ENCODE measurements at places on chromosomes 3 and 15.

- DNase-seq: no peak
These were observed 2.9 kb upstream of the NME9 start for GRCh38 chr3:138332472-138333073.

DNA sequence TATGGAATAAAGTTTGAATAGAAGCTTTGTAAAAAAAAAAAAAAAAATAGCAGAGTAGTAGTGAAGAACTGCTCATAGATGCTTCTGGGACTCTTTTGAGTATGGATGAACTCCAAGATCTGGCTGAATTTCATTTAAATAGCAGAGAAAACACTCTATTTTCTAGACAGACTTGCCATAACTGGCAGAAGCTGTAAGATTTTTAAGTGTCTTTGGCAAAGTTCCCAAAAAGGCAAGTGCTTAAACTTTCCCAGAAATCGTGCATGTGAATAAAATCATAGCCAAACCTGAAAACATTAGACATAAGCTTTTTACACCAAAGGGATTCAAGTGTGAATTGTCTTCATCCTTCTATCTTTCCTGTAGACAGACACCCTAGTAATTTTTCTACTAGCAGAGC, 110.3 kb upstream of the MITF start:
- DNase-seq: no peak

DNA sequence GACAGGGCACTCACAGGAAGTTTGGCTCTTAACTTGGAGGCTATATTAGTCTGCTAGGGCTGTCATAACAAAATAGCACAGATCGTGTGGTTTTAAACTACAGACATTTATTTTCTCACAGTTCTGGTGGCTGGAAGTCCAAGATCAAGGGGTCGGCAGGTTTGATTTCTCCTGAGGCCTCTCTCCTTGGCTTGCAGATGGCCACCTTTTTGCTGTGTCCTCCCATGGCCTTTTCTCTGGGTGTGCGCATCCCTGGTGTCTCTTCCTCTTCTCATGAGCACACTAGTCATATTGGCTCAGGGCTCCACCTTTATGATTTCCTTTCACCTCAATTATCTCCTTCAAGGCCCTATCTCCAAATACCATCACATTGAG, 69.3 kb downstream of the FOXB1 start:
- DNase-seq: no peak

GRCh38 chr3:42529468-42529867, 27.0 kb downstream of the VIPR1 start:
- no peak for DNase-seq

- DNase-seq: no peak
These were observed 309.7 kb upstream of the TPRG1 start for GRCh38 chr3:188861842-188862744.

- DNase-seq: no peak
These were observed 110.4 kb upstream of the CTNNB1 start for GRCh38 chr3:41088882-41089281.

DNA sequence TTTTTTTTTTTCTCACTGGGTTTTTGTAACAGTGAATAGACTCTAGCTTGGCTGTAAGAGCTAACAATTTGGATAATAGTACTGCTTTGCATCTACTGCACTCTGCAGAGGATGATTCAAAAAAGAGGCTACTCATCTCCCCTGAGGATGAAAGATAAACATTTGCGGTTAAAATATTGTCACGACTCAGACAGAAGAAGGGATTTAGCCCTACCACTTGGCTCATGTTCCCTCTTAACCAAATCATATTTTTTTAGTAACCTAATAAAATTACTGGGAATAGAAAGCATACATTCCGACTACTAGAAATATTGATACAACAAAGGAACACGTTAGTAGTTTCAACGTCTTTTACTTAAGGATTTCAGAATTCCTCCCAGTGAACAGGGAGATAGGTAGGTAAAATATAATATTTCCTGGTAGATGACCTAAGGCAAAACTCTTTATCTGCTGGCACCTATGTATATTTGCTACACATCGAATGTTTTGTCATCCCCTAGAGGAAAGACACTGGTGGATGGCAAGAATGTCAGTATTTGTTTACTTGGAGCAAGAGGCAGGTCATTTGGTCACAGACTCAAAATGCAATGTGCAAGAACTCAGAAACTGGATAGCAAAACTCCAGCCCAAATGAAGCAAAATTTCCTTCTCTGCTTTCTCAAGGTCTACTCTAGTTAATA, 110.8 kb downstream of the GREM1 start:
- no peak for DNase-seq

GRCh38 chr3:186985661-186986364, 55.5 kb downstream of the ST6GAL1 start:
- DNase-seq: no peak

DNA sequence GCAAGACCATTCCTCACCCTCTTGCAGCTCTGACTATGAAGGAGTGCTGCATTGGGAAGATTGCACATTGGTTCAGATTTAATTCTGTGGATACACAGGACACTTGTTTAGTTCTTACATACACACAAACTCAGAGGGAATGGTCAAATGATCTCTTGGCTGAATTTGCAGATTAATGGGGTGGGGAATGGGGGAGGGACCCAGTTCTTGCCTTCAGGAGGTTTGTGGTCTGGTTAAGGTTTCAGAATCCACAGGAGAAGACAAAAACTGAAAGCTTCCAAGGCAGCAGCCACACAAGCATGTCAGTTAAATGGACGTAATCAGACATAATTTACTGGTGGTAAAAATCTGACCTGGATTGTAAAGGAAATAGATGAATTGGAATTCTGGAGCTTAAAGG, 257.1 kb upstream of the ROPN1 start:
- DNase-seq: no peak

GRCh38 chr3:50324351-50325112, 2.0 kb upstream of the HYAL2 start:
- peak; percentile 91 for DNase-seq

DNA sequence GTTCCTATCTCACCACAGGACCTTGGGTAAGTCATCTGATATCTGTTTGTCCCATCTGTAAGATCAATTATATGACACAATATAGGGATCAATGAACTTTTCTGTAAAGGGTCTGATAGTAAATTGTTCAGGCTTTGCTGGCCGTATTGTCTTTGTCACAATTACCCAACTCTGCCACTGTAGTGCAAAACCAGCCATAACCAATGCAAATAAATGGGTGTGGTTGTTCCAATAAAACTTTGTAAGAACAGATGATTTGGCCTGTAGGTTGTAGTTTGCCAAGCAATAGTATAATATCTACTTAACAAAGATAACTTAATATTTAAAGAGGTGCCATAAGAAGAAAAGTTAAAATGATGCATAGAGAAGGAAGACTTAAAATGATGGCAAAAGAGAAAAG, 210.8 kb downstream of the VPS13C start:
- DNase-seq: no peak

- DNase-seq: no peak
These were observed 134.6 kb downstream of the ATP8B4 start for GRCh38 chr15:49984436-49984835.

DNA sequence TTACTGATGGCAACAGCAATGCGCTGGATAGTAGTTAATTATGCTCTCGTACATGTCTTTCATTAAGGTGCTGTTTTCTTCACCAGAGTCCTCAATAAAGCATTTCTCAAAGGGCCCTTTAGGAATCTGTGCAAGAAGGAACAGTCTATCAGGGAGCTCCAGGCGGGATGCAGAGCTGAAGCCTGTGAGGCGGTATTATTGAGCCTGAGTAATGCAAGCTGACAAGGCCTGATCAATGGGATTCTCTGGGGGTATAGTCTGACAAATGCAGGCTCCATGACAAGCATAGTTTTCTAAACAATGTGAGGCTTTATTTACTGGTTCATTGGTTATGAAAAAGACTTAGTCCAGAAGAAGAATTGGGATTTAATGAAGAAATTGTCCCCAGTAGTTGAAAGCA, 530.9 kb upstream of the CBLB start:
- DNase-seq: no peak
